ENCODE measurements at places on chromosomes 3 and 15.

DNA sequence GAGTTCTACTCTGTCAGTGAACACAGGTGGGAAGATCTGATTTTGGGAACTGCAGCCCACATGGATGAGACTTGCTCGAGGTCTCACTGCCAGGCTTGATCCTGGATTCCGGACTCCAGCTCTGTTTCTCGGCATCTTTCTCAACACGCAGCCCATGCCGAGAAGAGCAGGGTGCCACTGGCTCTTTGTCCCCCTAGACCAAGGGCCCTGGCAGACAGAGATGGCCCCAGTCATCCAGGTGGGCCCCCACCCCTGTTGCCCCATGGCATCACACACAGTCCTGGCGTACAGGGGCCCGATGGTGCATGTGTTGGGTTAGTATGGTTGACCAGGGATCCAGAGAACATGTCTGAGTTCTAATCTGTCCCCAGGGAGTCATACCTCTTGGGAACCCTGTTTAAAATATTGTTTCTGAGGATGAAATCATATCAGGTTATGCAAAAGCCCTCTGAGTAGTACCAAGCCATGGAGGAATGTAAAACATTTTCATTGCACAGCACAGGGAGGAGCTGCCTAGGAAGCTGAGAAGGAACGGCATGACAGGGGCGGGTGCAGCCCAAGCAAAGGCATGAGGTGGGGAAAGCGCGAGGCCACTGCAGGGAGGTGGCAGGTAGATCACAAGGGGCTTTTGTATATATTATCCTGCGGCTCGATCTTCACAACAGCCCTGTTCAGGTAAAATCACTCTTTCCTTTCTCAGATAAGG, 320.6 kb downstream of the UACA start:
- no peak for DNase-seq

GRCh38 chr15:39788108-39788507, 5.5 kb upstream of the FSIP1 start:
- DNase-seq = no peak

DNA sequence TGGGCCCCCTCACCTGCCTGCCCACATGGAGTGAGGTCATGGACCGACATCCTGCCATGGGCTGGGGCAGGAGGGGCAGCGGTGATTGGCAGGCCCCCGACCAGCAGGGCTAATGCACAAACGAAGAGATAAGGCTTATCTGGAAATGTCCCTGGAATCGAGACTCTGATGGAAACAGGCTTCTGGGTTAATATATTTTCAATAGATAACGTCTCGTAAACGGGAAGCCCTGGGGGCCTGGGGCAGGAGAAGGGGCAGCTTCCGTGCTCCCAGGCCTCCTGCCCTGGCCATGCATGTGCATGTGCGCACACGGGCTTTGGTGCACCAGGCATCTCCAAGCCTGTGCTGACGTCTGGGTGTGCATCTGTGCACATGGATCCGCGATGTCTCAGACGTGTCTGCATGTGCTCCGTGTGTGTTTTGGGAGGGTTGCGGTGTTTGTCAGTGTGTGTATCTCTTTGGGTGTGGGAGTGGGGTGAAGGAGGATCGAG, 55.1 kb downstream of the DNAJB8 start:
- no peak for DNase-seq

GRCh38 chr3:63945558-63946096, 33.4 kb upstream of the SCAANT1 start:
- no peak for DNase-seq

- DNase-seq = no peak
These were observed 380.9 kb downstream of the EDEM1 start for GRCh38 chr3:5568451-5568850.

- no peak for DNase-seq
These were observed 3.0 kb downstream of the INKA1 start for GRCh38 chr3:49805897-49806701.

GRCh38 chr15:91478717-91479191, 374.8 kb upstream of the SLCO3A1 start:
- DNase-seq = no peak

GRCh38 chr15:82020625-82021394, 25.0 kb downstream of the MEX3B start:
- DNase-seq = no peak

GRCh38 chr3:149726716-149727407, 25.4 kb downstream of the COMMD2 start:
- DNase-seq = no peak
